NCI-H460 (cell line): ENCODE measurements at places on chromosomes 11 and 22.

GRCh38 chr22:38845004-38845740 is 1.3 kb upstream of the NPTXR start:
- no peak for DNase-seq

- DNase-seq = no peak
Measured at GRCh38 chr22:28904211-28904896, 21.0 kb downstream of the ZNRF3 start.

DNA sequence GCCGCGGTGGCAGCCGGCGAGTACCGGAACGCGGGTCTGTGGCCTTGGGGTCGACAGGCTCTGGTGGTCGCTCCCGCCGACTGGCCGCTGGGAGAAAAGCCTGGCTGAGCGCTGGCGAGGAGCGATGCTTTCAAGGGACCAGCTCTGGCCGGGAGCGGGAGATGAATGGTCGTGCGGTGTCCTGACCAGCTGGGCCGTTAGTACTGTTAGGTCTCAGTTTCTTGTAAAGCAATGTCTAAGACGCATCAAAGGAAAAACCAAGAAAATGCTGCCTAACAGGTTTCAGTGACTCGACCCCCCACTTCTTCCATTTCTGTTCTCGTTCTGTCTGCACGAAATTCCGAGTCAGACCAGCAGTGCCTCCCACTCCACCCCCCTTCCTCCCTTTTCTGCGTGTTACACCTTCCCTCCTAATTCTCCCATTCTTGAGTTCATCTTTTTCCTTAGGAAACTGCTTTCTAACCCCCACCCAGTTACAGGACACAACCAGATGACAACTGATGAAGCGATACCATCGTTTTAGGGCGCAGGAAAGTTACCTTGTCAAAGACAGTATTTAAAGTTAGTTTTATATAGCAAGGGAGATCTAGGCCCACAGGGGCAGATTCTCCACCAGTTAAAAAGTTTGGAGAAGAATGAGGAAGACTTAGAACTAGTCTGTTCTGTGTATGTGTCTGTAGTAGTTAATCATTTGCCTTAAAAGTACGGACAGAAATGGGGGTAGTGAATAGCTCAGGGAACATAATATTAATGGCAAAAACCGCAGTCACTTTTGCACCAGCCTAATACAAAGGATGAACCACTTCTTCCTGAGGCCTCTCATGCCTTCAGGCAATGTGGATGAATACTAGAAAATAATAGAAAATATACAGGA is 1.0 kb downstream of the CUL5 start:
- DNase-seq = no peak

DNA sequence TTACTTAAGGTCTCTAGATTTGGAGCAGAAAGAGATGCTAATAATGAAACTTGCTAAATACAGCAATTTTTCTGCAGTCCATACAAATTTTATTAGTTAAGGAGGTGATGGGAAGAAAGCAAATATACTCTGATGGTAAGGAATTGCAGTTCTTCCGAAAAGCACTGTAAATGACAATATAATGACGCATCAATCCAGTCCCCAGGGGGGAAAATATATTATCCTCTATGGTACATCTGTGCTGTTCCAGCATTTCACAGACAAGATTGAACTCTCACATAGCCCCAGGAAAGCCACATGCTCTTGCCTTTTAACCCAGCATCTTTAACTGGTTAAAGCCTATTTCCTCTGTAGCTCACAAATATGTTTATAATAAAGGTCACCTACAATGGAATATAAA is 416.6 kb upstream of the CCDC90B start:
- DNase-seq = peak; percentile 74

GRCh38 chr22:43292630-43293018 is 50.5 kb downstream of the SCUBE1 start:
- DNase-seq = no peak

GRCh38 chr11:35641964-35642363 is 20.6 kb upstream of the TRIM44 start:
- no peak for DNase-seq

- no peak for DNase-seq
Measured at GRCh38 chr11:64537876-64538275, 53.1 kb upstream of the SLC22A12 start.

DNA sequence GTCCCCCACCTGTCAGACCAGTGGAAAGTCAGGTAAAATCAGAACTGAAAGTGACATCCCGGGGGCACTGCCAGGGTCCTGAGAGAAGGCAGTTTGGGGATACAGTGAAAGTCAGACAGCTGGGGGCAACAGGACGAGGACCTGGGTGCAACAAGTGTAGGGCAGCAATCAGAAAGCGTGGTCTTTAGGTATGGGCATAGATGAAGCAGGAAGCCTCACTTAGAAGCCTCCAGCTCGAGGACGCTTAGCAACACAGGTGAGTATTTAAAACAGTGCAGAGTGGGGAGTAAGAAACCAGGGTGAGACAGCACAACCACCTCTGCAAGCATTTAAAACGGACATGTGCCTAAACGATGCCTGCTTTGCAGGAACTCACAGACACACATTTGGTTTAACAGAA is 64.6 kb upstream of the POU2AF1 start:
- no peak for DNase-seq

DNA sequence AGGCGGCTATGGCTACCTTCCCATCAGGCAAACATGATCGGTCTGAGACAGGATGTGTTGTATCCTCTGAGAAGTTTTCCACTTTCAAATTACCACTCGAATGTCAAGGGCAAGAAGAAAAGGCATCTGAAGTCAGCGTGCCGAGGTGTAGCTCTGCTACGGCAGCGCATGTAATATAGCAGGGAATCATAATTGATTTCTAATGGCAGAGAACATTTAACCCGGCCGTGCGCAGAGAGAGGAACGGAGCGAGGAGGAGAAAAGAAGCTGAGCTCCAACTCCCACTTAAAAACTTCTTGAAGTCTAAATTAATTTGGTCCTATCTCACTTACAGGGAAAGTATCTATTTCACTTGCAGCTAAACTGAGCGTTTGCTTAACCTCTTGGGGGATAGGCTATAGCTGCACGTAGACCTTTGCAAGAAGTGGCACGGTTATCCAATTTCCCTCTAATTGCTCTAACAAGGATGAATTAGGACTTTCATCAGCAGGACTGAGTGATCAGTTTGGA is 137.3 kb upstream of the KIRREL3 start:
- DNase-seq = no peak

DNA sequence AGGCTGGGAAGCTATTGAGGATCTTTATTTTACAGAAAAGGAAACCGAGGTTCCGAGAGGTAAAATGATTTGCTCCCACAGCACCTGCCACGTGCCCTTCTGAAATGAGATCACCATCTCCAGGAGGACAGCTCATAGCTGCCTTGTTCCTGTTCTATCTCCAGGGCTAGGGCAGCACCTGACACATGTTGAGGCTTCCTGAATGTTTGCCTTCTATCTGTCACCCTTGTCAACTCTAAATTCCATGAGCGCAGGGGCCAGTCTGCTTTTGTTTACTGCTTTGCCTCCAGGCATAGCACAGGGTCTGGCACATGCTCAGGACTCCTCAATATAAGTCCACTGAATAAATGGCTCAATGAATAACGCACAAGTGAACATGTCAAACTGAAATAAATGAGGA is 24.1 kb downstream of the ASCC2 start:
- no peak for DNase-seq

DNA sequence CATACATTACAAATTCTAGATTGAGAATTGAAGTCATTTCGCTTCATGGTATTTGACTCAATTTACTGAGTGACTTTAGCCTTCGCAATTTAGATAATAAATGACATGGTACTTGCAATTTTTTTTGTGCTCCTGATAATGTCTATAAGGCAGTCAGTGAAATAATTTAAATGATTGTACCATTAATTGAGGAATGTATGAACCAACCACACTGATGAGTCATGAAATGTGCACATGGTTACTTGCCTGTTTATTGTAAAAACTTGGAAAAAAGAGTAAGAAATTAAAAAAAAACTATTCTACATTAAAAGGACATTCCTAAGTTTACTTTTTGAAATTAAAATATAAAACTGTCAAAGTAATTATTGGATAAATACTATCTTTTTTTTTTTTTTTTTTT is 43.3 kb downstream of the DNAJC24 start:
- no peak for DNase-seq

DNA sequence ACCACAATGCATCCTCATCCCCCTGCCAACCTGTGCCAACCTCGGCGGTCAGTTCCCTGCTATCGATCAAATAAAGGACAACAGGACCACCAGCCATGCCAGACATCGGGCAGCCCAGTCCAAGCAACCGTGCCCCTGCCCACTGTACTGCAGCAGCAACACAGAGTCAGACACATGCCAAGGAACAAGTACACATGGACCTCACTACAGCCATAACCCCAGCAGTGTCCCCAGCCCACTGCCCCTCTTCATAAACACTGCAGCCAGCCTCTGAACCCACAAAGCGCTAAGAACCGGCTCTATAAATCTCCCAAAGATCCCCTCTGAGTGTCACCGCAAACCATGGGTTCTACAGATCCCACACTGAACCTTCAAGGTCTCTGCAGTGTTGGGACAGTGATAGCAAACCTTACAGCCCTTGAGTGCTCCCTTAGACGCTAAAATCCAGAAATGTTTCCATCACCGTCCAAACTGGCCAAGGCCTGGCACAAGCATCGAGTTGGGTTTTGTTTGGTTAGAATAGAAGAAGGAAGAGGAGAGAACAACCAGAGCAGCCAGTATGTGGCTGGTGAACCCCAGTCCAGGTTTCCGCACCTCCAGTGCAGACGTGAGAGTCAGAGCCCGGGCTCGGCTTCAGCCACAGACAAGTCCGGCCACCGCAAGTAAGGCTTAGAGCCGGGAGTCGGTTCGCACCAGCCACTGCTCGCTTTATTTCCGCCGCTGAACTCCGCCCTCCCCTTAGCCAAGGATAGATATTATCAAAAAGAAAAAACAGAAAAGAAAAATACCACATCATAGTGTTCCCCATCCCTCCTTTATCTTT is 7.9 kb downstream of the PAX6 start:
- no peak for DNase-seq

DNA sequence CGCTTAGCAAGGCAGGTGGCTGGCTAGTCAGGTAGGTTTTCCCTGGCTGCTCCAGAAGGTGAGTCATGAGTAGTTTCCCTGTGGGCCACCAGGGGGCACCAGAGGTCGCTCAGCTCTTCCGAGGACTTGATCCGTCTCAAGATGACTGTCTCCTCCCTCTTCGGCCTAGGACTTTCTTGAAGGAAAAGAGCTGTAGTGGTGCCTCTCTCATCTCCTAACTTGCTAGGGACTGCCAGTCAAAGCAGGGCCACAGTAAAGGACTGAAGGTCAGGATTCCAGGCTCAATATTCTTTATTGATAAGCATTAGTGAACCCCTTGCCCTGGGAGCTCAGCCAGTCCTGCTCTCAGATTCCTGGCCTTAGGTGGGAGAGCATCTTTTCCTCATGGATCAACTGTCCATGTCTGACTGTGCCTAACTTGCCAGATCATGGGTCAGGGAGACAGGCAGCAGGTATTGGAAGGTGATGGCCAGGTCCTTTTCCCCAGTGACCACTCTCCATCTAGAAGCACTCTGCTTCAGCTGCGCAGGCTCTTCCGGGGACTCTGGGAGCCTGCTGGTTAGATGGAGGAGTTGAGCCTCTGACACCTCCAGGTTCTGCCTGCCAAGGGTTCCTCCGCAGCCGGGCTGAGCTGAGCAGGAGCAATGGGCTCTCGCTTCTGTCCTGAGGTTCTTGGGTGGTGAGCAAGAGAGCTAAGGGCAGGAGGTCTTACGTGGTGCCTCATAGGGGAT is 1.9 kb downstream of the POLD4 start:
- DNase-seq = peak; percentile 57

- no peak for DNase-seq
Measured at GRCh38 chr11:117513666-117514065, 186.0 kb downstream of the CEP164 start.

- no peak for DNase-seq
Measured at GRCh38 chr22:22075382-22076163, 93.0 kb upstream of the TOP3B start.

DNA sequence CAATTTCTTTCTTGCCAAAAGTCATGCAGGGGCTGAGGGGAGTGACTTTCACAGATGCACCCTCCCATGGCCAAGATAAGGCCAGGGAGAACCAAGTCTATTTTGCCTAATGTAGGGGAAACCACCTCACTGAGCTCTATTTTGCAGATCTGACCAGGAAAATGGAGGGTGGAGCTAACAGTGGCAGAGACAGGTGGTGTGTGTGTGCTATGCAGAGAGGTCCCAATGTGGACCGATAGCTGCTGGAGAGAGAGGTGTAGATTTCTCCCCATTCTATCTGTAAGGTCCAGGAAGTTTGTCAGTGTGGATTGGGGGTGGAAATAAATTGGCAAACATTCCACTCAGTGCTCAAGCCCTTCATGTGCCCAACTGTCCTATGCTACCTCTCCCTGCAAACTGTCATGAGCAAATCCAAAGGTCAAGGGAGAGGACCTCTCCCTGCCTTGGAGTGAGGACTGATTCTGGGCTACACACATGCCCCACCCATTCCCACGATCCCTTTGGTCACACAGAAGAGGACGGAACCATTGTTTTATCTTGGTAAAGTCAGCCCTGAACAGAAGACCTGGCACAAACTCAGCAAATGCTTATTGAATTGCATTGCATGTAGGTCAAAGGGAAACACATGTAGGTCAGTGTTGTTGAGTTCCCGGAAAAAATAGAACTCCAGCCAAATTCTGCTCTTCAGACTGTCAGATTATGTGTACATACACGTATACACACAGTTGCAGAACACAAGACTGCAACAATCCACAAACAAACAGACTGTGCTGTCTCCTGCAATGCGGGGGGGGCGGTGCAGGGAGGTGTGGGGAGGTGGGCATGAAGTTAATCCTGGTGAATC is 65.9 kb downstream of the C11orf58 start:
- DNase-seq = no peak
